Skeletal muscle cell (primary cell): ENCODE measurements at places on chromosomes 2 and 18.

DNA sequence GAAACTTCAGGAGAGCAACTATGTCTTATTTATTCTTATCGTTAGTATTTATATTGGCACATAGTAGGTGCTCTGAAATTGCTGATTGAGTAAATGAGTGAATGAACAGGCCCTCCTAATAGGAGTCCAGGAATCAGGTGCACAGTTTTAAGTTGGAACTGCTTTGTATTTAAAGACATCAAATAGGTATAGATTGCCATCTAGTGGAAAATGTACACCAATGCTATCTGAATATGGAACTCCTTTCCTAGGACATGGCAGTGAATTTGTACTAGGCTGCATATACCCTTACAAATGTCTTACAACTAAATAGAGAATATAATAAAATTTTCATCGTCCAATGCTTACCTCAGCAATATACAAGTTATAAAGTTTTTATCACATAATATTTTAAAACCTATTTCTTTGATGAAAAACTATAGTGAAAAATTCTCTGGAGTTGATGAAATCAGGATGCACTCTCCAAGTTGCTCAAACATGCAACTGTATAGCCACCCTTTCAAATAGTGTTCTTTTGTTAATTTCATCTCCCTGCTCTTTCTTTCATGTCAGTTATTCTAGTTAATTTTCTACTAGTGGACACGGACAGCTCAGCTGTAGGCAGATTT lies 318.9 kb upstream of the SYT4 start:
- DNase-seq: no peak

DNA sequence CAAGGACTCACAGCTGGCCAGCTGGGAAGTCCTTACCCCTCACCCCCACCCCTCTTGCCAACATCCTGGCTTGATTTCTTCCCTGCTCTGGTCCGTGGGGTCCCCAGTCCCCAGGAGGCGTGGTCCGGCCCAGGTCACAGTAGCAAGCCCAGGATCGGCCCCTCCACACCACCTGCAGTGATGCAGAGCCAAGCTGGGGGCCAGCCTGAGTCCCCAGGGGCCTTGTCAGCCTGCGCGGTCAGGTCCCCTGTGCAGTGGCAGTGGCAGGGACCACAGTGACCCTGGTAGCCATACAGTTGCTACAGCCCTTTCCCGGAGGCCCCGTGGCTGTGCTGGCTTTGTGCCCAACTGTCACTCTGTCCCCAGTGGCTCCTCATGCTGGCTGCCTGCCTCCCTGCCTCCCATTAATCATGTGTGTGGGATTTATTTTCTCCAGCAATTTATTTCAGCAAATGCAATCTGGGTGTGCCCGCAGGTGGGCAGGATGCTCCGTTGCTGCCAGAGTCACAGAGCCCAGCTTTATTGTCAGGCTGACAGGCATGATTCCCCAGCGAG lies 8.8 kb upstream of the PRSS56 start:
- DNase-seq: no peak

DNA sequence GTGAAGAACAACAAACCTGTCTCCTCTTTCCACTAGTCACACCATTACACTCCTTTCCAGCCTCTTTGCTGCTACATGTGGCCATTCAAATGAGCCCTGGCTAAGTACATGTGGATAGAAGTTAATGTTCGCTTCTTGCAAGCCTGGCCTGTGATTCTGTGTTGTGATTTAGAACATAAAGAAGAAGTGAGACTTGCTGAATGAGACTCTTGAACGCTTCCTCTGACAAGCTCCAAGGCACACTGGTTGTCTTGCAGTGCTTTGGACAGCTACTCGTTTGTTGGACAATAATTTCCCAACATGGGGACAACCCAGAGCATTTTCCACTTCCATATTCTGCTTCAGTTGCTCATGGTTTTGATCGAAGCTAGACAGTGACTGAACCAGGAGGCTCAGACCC lies 57.3 kb downstream of the CCDC74A start:
- no peak for DNase-seq

GRCh38 chr2:238865015-238865719 lies 17.3 kb downstream of the TWIST2 start:
- DNase-seq: no peak

DNA sequence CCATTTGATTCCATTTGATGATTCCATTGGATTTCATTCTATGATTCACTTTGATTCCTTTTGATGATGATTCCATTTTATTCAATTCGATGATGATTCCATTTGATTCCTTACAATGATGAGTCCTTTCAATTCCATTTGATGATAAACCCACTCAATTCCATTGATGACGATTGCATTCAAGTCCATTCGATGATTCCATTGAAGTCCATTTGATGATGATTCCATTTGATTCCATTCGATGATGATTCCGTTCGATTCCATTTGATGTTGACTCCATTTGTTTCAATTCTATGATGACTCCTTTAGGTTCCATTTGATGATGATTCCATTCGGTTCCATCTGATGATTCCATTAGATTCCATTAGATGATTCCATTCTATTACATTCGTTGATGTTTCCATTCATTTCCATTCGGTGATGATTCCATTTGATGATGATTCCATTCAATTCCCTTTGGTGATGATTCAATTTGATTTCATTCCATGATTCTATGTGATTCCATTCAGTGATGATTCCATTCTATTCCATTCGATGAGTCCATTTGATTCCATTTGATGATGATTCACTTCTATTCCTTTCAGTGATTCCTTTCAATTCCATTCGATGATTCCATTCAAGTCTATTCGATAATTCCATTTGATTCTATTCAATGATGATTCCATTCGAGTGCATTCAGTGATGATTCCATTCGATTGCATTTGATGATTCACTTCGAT lies 1106.0 kb downstream of the RPIA start:
- no peak for DNase-seq
